Umbilical cord (tissue), 2 donors: ENCODE measurements at places on chromosomes 4 and X. TPM values are rescaled to one million over a fixed set of nuclear protein-coding genes. Genes with fewer than 3 reads are reported as not detected.
A peak's percentile ranks its signal among the peaks of the same experiment; 100 is the strongest.

GRCh38 chr4:164931551-164932324 lies 45.7 kb downstream of the TRIM61 start:
- no peak for DNase-seq

The TRMT44 gene
- 42.9 TPM for total RNA-seq

DNA sequence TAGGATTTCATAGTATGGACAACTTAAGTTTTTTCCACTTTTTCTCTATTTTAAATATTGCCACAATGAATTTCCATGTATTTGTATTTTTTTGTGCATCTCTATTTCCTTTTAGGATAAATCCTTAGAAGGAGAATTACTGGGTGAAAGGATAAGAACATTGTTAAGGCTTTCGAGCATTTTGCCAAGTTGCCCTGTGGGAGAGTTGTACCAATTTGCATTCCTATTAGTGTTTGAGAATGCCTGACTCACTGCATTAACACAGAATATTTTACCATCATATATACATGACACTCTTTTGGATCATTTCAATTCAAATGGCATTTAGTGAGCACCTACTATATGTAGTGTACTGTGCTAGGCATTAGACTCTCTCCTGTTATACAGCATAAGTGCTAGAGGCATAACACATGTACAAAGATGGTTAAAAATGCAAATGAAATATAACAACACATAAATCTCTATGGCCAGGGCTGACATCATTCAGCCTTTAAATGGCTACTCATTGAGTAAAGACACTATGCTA lies 57.0 kb downstream of the PLAC1 start:
- no peak for DNase-seq

DNA sequence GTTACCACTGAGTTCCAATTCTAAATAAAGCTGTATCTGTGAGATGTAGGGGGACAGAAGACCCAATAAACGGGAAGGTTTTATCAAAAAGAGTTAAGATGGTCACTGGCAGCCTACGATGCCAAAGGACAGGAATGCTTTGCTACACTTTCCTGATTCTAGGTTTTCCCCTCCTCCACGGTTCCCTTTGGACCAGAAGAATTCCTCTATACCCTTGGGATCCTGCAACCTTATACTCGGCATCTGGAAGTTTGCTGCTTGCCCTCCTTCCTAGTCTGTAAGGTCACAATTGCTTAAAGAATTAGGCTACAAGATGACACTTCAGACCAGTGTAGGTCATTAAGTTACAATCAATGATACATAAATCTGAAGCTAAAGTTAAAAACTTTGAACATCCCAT lies 64.3 kb downstream of the SCML2 start:
- no peak for DNase-seq

- DNase-seq: peak; percentile 10
Observed at GRCh38 chr4:106614441-106614840, 245.9 kb upstream of the GIMD1 start.

GRCh38 chr4:163701916-163702315 lies 207.4 kb downstream of the TMA16 start:
- DNase-seq: no peak

DNA sequence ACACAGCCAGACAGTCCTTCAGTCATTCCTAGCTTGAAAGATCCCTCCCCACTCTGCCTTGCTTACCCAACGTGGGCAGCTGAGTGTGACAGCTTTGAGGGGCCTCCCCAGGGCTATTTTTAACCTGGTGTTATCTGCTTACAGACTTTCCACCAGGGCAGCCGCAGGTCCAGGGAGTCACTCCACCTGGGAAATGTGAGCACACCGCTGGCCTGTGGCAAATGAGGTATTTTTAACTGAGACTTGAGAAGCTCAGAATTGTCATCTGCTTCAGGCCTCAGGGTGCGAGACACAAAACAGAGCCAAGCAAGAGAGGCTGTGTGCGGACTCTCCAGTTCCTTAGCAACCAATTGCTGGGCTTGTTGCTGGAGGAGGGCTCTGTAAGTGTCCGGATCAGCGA lies 13.0 kb downstream of the CORIN start:
- peak; percentile 69 for DNase-seq
